NCI-H2171 (cell line): ENCODE measurements at places on chromosomes 3 and 15.

GRCh38 chr15:93415576-93415975, 326.6 kb upstream of the RGMA start:
- no peak for DNase-seq

GRCh38 chr15:89103481-89104171, 15.4 kb downstream of the ABHD2 start:
- no peak for DNase-seq

GRCh38 chr15:44011238-44011854, 183.7 kb downstream of the FRMD5 start:
- no peak for DNase-seq

GRCh38 chr3:177591379-177591778, 394.1 kb upstream of the TBL1XR1 start:
- no peak for DNase-seq

GRCh38 chr3:45610119-45610518, 15.6 kb downstream of the LIMD1 start:
- no peak for DNase-seq
